ENCODE measurements at places on chromosomes 5 and 9. TPM values are rescaled to one million over a fixed set of nuclear protein-coding genes. Genes with fewer than 3 reads are reported as not detected.

DNA sequence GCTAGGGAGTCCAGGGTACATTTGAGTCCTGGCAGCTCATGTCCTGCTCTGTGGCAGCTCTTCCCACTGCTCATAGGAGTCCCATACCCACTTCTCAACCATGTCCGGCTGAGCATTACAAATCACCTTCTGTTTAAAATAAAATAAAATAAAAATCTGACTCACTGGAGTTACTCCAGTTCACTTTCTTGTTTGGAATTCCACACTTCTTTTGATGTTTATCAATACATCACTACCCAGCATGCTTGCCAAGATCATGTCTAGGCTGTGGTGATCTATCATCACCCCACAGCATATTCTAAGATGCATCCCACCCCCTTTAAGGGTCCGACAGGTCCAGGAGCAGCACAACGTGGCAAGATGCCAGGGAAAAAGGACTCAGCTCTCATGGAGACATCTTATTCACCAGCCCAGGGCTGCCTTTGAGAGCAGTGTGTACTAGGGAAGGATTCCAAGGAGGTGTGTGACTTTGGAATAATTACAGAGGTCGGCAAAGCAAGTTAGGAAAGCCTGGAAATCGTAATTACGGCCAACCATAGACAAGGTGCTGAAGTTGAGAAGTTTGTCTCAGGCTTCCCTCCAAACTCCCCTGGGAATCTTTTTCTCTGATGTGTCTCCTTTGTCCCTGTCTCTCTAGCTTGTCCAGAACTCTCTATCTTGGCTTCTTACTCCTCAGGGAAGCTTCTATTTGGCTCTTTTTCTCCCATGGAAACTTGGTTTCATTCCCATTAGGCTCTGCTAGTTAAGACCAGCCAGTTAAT lies 111.4 kb upstream of the SLC1A3 start:
- H3K4me3 ChIP-seq, result no peak overlapping the region
- H3K36me3 ChIP-seq, result no peaks in the 10 kb centered on the region
- no peaks in the 10 kb centered on the region for H3K4me1 ChIP-seq
- H3K27ac ChIP-seq, result no peak overlapping the region
- no peak for DNase-seq
- H3K27me3 ChIP-seq, result peaks cover 6% of the 10 kb centered on the region

UNC13B gene
- 5.4 TPM for total RNA-seq

- no peaks in the 10 kb centered on the region for H3K36me3 ChIP-seq
- H3K27ac ChIP-seq, result no peak overlapping the region
- no peaks in the 10 kb centered on the region for H3K4me1 ChIP-seq
- H3K27me3 ChIP-seq, result peaks cover 17% of the 10 kb centered on the region
- no peak overlapping the region for H3K4me3 ChIP-seq
These were observed 404.7 kb downstream of the TLE4 start for GRCh38 chr9:79976257-79977073.

DNA sequence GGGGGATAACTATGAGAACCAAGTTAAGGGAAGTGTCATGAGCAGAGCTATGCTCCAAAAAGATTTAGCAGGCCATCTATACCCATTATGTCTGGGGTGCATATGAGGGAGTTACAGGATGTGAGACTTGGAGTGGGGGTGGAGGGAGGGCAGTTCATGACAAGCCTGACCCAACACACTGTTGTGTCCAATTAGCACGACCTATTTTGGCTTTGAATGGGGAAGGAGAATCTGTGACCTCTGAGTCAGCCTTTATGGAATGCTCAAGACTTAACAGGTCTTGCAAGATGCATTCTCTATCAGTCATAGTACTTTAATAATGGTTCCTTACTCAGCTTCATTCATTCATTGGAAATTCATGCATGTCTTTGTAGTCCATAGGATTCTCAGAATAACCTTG lies 71.7 kb downstream of the GRIA1 start:
- no peak for DNase-seq
- H3K27ac ChIP-seq, result no peak overlapping the region
- no peak overlapping the region for H3K4me3 ChIP-seq

DNA sequence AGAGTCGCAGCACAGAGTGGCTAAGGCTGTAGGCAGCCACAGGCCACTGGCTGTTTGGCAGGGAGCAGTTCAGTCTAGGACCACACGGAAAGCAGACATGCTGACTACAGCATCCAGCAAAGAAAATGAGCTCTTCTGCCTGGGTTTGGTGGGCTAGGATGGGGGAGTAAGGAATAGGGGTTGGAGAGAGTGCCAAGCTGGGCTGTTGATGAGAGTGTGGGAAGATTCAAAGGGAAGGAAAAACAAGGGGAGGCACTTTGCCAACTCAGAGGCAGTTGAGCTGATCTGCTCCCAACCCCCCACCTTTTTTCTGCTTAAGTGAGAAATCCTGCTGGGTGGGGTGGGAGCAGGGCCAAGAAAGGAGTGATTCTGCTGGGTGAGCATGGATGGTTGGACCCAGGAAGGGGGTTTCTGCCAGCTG lies 35.9 kb downstream of the SVEP1 start:
- H3K36me3 ChIP-seq, result no peaks in the 10 kb centered on the region
- H3K4me3 ChIP-seq, result no peak overlapping the region
- DNase-seq, result no peak
- H3K27me3 ChIP-seq, result no peaks in the 10 kb centered on the region
- no peak overlapping the region for H3K27ac ChIP-seq

GRCh38 chr5:90434116-90434714 lies 24.7 kb upstream of the CETN3 start:
- DNase-seq, result peak; percentile 65
- no peak overlapping the region for H3K4me3 ChIP-seq
- H3K36me3 ChIP-seq, result no peaks in the 10 kb centered on the region
- no peaks in the 10 kb centered on the region for H3K4me1 ChIP-seq

- peaks cover 2% of the 10 kb centered on the region for H3K27me3 ChIP-seq
- H3K4me1 ChIP-seq, result no peaks in the 10 kb centered on the region
- DNase-seq, result no peak
- no peak overlapping the region for H3K4me3 ChIP-seq
- no peak overlapping the region for H3K27ac ChIP-seq
These were observed 33.6 kb upstream of the MEGF10 start for GRCh38 chr5:127256886-127257597.

- H3K36me3 ChIP-seq, result no peaks in the 10 kb centered on the region
- DNase-seq, result no peak
- peaks cover 29% of the 10 kb centered on the region for H3K27me3 ChIP-seq
- peaks cover 16% of the 10 kb centered on the region for H3K4me1 ChIP-seq
- H3K27ac ChIP-seq, result no peak overlapping the region
These were observed 4.5 kb downstream of the LRRTM2 start for GRCh38 chr5:138870611-138871010.

GPX3 gene
- not detected for total RNA-seq

ARID3C gene
- total RNA-seq, result 0.37 TPM

NR5A1 gene
- not detected for total RNA-seq

- H3K36me3 ChIP-seq, result peaks cover 1% of the 10 kb centered on the region
- H3K4me3 ChIP-seq, result peak overlapping the region; percentile 81
- H3K4me1 ChIP-seq, result peaks cover 20% of the 10 kb centered on the region
- peak overlapping the region; percentile 29 for H3K27ac ChIP-seq
- H3K27me3 ChIP-seq, result no peaks in the 10 kb centered on the region
These were observed 1.3 kb downstream of the ZBTB34 start for GRCh38 chr9:126861707-126862103.

GRCh38 chr5:134063188-134063820 lies 51.2 kb upstream of the TCF7 start:
- H3K4me3 ChIP-seq, result no peak overlapping the region
- H3K27ac ChIP-seq, result no peak overlapping the region
- peaks cover 26% of the 10 kb centered on the region for H3K4me1 ChIP-seq
- no peaks in the 10 kb centered on the region for H3K27me3 ChIP-seq
- no peak for DNase-seq
